ENCODE measurements at places on chromosomes 7 and 10.

GRCh38 chr10:44017483-44018145 lies 367.3 kb downstream of the CXCL12 start:
- no peak for DNase-seq

- DNase-seq: no peak
Observed at GRCh38 chr10:11450427-11450826, 161.0 kb downstream of the USP6NL start.

GRCh38 chr10:78604721-78605120 lies 464.0 kb upstream of the ZMIZ1 start:
- DNase-seq: no peak

DNA sequence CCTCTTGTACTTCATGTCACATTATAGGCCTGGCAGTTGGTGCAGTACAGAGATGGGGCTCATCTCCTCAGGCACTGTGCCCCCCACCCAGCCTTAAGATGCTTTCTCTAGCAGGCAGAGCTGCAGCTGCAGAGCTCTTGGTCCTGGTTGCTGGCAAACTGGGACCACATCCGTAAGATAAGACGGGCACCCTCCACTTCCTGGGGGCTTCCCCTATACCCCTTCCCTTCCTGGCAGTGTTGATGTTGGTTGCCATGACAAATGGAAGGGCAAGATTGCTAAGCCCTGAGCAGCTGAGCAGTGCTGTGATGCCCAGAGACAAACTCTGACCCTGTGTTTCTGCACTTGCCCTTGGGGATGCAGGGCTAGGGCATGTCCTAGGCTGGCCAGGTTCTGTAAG lies 103.4 kb upstream of the ANLN start:
- DNase-seq: no peak

- no peak for DNase-seq
Observed at GRCh38 chr7:41994746-41995110, 242.3 kb downstream of the GLI3 start.

- peak; percentile 75 for DNase-seq
Observed at GRCh38 chr10:33556620-33557019, 222.2 kb upstream of the NRP1 start.

DNA sequence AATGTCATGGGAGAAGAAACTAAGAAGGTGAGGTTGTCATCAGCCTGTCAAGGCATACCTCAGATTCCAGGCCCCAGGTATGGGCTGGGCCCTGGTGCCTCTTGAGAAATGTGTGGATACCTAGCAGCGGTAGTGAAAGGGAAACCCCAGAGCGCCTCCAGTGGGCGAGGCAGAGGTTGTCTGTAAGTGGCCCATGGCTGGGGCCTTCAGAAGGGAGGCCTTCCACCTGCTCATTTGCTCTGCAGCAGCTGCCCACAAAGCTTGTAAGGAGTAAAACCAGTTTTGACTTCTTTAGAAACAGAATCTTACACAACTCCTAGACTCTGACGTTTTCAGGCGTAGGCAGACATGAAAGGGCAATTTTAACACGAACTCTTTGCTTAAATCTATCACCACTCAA lies 509.9 kb downstream of the PARD3 start:
- no peak for DNase-seq

Data from NCI-H1092 (cell line).